Stimulated activated naive B cell treated with anti-CD40 and anti-IgM and Interleukin-4, amounts not matched to agents 10 μg/mL and 1 μg/mL and 100 μg/mL, for 72 hours (primary cell): ENCODE measurements at places on chromosomes 4 and X.

GRCh38 chrX:74450803-74451449, 29.6 kb downstream of the SLC16A2 start:
- peak; percentile 4 for DNase-seq

DNA sequence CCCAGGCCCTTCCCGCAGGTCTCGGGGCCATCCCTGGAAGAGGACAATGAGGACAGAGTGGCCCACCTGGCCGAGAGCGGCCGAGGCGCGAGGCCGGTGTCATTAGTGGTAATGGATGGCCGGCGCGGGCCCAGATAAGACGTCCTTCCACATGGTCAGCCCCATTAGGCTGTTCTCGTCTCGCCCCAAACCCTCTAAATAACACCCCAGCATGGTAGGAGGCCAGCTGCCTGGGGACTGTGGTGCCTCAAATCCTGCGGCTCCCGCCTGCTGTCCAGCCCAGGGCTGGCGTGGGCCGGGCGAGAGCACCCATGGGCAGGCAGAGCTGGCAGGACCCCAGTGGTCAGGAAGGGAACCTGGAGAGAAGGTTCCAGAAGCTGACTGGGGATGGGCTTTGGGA, 121.7 kb downstream of the FAM53A start:
- no peak for DNase-seq

DNA sequence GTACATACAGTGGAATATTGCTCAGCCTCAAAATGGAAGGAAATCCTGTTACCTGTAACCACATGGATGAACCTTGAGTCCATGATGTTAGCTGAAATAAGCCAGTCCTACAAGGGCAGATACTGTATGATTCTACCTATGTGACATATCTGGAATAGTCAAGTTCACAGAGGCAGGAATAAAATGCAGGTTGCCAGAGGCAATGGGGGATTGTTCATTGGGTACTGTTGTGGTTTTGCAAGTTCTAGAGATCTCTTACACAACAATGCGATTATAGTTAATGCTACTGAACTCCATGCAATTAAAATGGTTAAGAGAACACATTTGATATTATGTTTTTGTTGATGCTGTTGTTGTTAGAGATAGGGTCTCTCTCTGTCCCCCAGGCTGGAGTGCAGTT, 74.6 kb downstream of the SHROOM2 start:
- DNase-seq: no peak

- no peak for DNase-seq
Observed at GRCh38 chr4:84366161-84366560, 132.9 kb downstream of the NKX6-1 start.

DNA sequence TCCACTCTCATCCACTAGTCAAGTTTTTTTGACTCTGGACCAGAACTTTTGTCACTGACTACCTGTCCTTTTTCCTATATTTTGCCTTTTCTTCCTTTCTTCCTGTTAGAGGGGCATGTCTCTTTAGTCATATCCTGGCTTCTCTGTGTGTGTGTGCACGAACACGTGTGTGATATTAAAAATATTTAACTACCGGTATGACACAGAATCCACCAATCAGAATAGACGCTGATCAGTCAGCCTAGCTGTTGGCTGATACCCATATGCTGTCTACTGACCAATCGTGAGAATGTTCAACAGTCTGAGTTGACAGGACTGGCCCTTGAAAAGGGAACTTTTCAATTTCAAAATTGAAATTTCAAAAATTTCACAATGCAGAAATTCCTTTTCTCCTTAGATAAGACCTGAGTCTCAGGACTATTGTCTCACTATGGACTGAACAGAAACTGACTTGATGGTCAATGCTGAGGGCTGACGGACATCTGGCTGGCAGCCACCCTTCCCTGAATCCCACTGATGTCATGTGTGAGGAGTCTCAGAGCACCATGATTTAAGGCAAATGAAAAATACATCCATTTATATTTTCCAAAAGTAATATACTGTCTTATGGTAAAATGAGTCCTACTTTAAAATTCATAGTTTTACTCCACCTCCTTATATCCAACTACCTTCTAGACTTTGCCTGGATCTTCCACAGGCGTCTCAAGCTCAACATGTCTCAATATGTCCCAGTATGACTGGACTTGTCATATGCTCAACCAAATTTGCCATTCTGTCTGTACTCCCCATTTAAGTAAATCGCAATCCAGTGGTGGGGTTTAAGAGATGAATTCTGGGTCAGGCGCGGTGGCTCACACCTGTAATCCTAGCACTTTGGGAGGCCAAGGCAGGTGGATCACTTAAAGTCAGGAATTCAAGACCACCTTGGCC, 78.0 kb downstream of the CHRNA9 start:
- no peak for DNase-seq

GRCh38 chr4:7672601-7673000, 237.9 kb upstream of the PSAPL1 start:
- DNase-seq: no peak

DNA sequence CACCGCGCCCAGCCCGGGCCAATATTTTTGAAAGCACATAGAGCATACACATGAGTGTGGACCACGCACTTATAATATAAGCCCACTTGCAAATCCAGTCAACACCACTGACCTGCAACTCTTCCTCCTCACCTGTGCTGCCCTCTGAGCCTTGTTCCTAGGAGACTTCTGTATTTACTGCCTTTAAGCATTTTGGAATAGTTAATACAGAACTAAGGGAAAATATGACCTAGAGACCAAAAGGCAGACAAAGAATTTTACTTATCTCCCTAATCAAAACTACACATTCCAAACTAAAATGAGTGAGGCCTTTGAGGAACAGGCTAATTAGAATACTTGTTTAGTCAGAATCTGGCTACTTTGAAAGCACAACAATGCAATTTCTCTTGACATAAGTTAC, 89.1 kb downstream of the RELL1 start:
- no peak for DNase-seq

- DNase-seq: no peak
Observed at GRCh38 chr4:56674984-56675383, 6.1 kb downstream of the HOPX start.

DNA sequence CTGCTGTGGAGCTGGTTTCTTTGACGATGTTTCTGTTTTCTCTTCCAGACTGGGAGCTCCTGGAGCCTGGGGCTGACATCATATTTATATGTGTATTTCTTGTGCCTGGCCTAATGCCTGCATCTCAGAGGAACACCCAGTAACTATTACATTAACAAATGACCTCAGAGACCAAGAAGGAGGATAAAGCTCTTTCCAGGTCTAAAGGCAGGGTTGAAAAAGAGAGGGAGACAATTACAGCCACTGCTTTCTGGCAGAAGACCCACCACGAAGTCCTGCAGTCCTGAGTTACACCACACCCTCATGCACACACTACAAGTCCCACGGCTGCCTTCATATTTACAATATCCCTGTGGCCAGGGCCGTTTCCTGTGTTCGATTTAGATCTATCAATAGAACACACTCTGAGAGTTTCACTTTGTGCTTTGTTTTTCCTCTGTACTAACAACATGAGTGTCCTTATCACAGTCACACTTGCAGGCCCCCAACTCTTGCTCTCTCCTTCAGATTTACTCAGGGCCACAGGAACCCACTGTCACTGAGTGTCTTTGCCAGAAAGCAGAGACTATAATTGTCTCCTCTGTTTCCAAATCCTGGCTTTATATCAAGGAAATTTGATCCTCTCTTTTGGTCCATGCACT, 535.5 kb downstream of the MID1IP1 start:
- DNase-seq: no peak

GRCh38 chr4:120065974-120066516, 603 bp downstream of the MAD2L1 start:
- DNase-seq: no peak

GRCh38 chrX:23478056-23478455, 143.4 kb downstream of the PTCHD1 start:
- no peak for DNase-seq

GRCh38 chr4:83356899-83357661, 22.4 kb upstream of the HPSE start:
- no peak for DNase-seq

DNA sequence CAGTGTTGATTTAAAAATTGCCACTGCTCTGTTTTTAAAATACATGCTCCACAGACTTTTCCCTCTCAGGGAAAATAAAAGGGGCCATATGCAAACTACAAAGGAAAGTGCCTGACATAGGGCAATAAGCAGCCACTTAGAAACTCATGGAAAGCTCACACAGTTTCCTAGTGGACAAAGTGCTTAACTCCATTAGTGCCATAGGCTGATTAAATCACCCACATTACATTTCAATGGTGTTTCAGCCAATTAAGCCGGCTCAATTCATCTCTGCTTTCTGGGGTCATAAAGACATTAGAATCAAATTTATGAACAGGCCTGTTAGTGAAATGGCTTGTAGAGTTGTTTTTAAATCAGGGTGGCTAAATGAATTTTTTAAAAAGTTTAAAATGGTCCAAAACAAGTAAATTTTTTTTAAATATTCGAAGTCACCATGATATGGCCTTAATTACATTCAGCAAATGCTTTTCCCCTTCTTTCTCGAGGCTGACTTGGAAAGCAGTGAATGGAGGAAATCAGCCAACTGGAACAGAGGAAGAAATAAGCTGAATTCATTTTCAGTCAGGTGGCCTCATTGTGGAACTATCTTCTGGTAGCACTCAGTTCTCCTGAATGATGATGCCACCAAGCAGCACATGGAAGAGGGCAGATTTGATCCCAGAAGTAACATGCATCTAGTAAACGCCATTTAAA, 2305.1 kb upstream of the AGA start:
- no peak for DNase-seq

- no peak for DNase-seq
Observed at GRCh38 chr4:114077610-114078009, 98.2 kb upstream of the ARSJ start.

DNA sequence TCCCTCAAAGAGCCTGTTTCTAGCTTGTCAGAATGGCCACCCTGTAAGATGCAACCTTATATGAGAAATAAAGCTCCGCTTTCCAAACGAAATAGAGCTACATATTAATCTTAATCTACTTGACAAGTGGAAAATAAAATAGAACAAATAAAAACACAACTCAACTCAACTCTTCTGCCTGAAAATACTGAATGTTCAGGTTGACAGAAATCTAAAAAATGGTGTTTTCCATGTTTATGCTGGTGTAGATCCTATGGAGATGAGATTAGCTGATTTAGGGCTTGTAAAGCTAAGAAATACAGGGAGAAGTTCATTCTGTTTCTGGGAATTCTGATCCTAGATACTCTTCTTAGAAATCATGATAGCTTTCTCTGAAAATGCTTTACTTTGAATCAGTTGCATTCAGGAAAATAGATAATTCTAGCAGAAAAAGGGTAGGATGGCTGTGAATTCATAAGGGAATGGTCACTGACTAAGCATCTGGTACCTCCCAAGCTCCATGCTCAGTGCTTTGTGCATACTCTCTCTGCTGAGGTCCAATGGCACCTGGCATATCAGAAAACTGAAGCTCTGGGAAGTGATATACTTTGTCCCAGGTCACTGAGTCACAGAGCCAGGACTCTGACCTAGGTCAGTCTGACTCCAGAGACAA, 89.2 kb upstream of the EXOC1L start:
- DNase-seq: no peak

DNA sequence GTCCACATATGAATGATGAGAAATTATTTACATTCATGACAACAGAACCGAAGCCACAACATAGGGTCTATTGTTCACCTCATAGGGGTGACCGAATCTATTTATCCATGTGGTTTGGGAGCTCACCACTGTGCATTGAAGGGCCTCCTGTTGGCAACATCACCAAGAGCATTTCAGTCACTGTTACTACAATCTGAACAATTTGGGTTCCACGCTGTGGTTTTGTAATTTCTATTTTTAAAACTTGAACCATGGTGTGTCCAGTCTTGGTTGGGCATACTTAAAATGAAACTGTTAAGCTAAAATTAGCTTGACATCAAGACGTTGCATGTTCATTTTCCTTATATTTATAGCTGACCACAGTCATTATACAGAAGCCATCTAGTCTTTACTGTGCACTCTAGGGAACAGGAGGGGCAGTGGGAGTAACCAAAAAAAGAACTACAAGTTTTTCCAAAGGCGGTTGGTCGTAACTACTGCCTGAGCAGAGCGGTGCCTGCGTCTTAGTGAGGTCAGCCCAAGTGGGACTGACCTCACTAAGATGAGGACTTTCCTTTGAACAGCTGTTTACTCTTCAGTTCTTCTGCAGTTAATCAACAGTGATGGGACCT, 192.1 kb downstream of the SPRY1 start:
- peak; percentile 64 for DNase-seq

DNA sequence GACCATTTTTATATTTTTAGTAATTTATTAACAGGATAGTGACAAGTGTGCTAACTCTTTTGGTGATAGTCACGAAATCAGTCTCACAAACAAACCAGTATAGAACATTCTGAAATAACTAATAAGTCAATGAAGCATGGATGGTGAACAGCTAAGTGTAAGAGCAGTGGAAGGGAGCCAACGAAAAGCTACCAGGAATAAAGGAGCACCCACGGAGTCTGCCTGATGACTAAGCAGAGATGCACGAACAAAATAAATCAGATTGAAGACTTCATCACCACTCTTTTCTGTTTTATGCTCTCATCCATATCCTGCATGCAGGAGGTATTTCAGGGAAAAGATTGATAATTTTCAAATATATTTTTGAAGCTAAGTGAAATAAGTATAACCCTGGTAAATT, 891.1 kb upstream of the HS3ST1 start:
- no peak for DNase-seq

- DNase-seq: no peak
Observed at GRCh38 chrX:68177542-68177941, 255.8 kb downstream of the OPHN1 start.

DNA sequence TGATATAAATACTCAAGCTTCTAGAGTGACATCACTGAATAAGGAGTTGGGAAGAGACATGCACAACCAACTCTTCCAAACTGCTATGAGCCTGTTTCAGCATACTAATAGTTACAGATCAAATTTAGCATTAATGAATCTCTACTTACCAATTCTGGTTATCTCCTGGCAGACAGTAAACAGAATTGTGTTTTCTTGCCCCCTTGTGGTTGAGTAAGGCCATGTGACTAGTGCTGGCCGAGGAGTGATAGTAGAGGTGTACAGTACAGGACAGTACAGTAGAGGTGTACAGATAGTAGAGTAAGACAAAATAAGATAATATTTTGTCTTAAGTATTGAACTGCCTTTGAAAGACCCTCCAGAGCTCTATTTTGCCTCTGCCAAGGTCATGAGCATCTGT, 681.4 kb downstream of the GABRG1 start:
- DNase-seq: no peak

- DNase-seq: no peak
Observed at GRCh38 chr4:83961575-83961974, 425.7 kb downstream of the GPAT3 start.

DNA sequence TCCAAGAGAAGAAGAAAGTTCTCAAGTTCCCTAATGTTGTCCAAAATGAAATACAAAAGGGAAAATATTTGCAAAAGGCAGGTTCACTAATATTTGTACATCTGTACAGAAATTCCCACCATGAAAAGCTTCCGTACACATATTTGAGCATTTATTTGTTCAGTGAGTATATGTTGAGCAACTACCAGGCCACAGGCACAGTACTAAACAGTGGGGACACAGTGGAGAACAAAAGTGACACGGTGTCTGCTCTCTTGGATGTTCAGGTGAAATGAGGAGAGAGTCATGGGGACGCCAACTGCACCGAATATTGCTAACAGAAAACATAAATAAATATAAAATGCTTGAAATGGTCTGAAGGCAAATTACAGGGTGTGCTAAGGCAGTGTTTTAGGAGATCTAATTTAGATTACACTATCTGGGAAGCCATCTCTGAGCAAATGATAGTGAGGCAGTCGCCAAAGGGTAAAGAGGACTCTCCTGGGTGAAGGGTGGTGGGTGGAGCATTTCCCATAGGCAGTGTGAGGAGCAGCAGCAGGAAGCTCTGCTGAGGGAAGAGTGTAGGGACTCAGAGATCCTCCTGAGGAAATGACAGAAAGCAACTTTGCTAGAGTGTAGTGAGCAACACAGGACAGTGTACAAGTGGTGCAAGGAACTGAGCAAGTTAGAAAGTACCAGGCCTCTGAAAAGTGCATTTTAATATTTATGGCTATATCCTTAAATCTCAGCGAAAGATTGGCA, 375.2 kb downstream of the GALNTL6 start:
- DNase-seq: no peak
